ENCODE measurements at places on chromosomes 16 and 17. TPM values are rescaled to one million over a fixed set of nuclear protein-coding genes. Genes with fewer than 3 reads are reported as not detected.

- H3K27ac ChIP-seq, result peak within 1 kb of the TSS; percentile 80
- H3K36me3 ChIP-seq, result peaks cover 4% of the 10 kb centered on the region
- H3K27me3 ChIP-seq, result no peaks in the 10 kb centered on the region
These were observed at the start of gene SMIM22 for GRCh38 chr16:4795181-4795827. Gene SMIM22, plus strand, starts transcription at chr16:4795369. Its CDS starts 366 bp downstream, at chr16:4795735.

DNA sequence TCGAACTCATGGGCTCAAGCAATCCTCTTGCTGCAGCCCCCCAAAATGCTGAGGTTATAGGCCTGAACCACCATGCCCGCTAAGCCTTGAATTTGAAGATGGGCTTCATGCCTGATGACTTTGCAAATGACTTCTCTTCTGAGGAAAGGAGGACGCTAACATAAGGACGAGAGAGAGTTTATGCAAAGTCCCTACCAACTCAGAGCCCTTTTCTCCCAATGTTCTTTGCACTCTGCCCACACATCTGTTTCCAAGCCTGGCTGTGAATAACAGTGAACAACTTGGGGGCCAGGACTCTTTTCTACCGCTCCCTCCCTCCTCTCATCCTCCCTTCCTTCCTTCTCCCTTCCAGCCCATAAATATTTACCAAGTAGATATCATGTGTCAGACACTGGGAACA, 8.5 kb upstream of the NPIPB2 start:
- no peak for DNase-seq
- no peaks in the 10 kb centered on the region for H3K27me3 ChIP-seq
- H3K4me3 ChIP-seq, result no peak overlapping the region
- no peaks in the 10 kb centered on the region for H3K36me3 ChIP-seq

- no peaks in the 10 kb centered on the region for H3K36me3 ChIP-seq
- no peak overlapping the region for H3K27ac ChIP-seq
- no peak overlapping the region for H3K4me3 ChIP-seq
These were observed 80.8 kb upstream of the CRHR1 start for GRCh38 chr17:45703348-45703747.

- no peak overlapping the region for H3K4me3 ChIP-seq
- no peaks in the 10 kb centered on the region for H3K36me3 ChIP-seq
- DNase-seq, result no peak
- H3K27ac ChIP-seq, result no peak overlapping the region
- no peaks in the 10 kb centered on the region for H3K4me1 ChIP-seq
- no peaks in the 10 kb centered on the region for H3K27me3 ChIP-seq
These were observed 143.8 kb downstream of the IRX3 start for GRCh38 chr16:54142787-54143186.

Gene CCR7
- 1.4 TPM for polyA plus RNA-seq

Gene ITGAL
- 4.3 TPM for polyA plus RNA-seq

Data from stomach (tissue), 19 donors.